Stimulated activated CD4-positive, alpha-beta T cell treated with anti-CD3 and anti-CD28 coated beads, Interleukin-1b, Interleukin-23, amount 100 ng/mL, for 24 hours (primary cell): ENCODE measurements at places on chromosomes 5 and 9.

DNA sequence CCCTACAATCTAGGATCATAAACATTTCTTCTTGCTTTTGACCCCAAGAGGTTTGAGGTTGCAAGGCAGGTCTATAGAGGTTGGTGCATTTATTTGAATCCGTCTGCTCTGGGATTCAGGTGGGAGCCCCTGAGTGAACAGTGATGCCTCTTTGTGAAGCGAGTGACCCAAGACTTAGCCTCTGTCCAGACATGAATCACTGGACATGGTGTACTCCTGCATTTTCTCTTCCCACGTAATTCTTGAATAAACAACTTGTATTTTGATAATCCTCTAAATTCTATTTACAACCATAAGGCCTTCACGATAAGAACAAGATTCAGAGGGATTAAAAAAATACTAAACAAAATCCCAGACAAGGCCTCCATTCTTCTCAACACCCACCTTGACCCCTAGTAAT, 67.5 kb upstream of the PLPP6 start:
- DNase-seq, result no peak

- DNase-seq, result no peak
Measured at GRCh38 chr5:24245821-24246220, 399.0 kb downstream of the CDH10 start.

GRCh38 chr5:171437286-171437821, 17.9 kb downstream of the FGF18 start:
- DNase-seq, result no peak

DNA sequence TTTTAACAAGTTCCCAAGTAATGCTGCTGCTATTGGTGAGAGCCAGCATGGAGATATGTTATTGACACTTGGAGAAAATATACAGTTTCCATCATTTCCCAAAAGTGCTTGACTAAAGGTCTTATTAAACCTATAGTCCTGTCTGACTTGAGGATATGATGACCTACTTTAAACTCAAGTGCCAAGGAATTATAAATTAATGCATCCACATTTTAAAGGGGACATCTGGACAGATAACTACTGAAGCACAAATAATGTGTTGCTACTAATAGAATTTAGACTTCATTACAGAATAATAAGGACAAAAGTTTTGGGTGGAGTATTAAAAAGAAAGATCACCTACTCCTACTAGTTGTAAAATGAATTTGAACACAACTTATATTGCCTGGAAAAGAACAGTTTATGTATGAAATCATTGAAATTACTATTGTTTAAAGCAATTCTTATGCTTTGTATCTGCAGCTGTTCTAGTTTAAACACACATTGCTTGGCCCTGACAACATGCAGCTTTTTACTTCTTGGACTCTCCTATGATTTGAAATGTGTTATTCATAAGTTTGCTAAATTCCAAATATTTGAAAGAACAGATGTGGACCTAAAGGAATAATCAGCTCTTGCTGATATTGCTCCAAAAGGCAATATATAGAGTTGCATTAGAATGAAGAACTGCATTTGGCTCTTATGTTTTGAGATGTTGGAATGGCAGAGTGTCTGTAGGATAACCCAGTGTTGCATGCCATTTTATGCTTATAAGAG, 73.4 kb downstream of the SGCD start:
- DNase-seq, result no peak

DNA sequence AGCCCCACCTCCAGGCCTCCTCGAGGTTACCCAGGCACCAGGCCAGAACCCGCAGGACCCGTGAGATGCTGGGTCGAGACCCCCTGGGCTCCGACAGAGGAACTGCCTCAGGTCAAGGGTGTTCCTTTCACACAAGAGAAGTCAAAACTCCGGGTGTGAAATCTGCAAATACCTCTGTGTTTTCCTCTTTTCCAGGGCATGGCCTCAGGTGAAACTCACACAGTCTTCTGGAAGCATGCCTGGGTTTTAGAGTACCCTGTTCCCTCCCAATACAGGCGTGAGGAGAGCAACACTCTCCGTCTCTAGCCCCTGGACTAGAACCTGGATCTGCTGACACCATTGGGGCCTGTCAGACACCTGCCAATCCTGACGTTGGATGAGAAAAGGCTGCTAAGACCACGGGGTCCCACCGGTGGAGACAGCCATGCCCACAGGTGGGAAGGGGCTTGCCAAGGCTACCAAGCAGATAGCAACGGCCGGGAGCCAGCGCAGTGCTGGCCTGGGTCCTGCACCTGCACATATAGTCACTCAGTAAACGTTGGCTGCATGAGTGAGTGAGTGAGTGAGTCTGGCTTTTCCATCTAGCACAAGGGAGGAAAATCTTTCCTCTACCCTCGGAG, 182.0 kb upstream of the PPP1R26 start:
- no peak for DNase-seq

- DNase-seq, result no peak
Measured at GRCh38 chr5:179618923-179619554, 4.4 kb downstream of the HNRNPH1 start.

- no peak for DNase-seq
Measured at GRCh38 chr5:95252801-95253200, 32.1 kb downstream of the MCTP1 start.

- DNase-seq, result no peak
Measured at GRCh38 chr5:79561525-79561893, 47.6 kb upstream of the HOMER1 start.

- no peak for DNase-seq
Measured at GRCh38 chr5:153659039-153659736, 168.7 kb downstream of the GRIA1 start.

GRCh38 chr5:126199467-126199866, 223.7 kb upstream of the GRAMD2B start:
- DNase-seq, result no peak

DNA sequence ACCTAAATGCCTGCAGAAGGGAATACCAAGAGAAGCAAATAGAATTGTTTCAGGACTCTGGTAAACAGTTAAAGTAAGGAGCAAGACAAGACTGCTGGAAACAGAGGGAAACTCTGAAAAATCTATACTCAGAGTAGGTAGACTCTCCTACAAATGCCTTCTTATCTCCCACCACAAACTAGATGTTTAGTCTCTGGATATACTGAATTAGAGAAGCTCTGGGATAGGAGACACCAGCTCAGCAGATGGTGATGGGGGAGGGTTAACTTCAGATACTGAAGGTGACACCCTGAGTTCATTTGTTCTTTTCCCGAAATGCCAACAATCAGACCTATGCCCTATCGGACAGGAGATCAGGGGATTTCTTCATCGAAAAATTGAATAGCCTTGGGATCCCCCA, 54.1 kb upstream of the CHD1 start:
- DNase-seq, result no peak

GRCh38 chr5:159342840-159343239, 12.6 kb upstream of the IL12B start:
- DNase-seq, result no peak

GRCh38 chr5:83026930-83027687, 50.1 kb downstream of the TMEM167A start:
- no peak for DNase-seq

- DNase-seq, result no peak
Measured at GRCh38 chr5:10533226-10533625, 30.6 kb upstream of the ANKRD33B start.

GRCh38 chr9:128636556-128637530, 19.8 kb downstream of the DYNC2I2 start:
- no peak for DNase-seq

DNA sequence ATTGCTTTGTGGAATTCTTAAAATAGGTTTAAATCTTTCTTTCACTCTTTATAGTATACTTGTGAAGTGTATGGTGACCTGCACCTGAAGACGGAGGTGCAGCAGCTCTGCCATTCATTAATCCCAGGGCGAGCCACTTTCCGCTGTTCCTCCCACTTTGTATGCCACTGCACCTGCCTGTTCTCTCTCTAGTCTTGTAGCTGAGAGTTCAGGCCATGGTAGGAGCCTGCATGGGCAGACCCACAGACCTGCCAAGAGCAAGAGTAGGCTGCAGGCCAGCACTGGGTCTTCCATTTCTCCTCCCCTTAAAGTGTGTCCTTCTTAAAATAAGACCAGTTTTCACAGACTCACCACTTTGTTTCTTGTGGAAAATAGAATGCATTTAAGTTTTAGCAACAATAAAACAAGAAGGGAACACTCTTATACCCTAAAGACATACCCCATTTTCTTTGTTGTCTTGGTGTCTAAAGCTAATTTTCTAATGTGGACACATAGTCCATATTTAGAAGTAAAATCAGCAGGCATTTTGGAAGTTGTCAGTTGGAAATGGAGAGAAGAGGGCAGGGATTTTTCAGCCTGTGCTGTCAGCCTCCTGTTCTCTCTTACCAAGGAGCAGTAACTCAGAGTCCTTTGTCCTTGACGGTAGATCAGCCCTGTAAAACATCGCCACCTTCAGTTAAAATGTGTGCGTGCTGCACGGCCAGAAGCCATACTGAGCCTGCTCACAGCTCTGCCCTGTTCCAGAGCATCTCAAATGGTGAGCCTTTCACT, 103.2 kb downstream of the SNCAIP start:
- no peak for DNase-seq

DNA sequence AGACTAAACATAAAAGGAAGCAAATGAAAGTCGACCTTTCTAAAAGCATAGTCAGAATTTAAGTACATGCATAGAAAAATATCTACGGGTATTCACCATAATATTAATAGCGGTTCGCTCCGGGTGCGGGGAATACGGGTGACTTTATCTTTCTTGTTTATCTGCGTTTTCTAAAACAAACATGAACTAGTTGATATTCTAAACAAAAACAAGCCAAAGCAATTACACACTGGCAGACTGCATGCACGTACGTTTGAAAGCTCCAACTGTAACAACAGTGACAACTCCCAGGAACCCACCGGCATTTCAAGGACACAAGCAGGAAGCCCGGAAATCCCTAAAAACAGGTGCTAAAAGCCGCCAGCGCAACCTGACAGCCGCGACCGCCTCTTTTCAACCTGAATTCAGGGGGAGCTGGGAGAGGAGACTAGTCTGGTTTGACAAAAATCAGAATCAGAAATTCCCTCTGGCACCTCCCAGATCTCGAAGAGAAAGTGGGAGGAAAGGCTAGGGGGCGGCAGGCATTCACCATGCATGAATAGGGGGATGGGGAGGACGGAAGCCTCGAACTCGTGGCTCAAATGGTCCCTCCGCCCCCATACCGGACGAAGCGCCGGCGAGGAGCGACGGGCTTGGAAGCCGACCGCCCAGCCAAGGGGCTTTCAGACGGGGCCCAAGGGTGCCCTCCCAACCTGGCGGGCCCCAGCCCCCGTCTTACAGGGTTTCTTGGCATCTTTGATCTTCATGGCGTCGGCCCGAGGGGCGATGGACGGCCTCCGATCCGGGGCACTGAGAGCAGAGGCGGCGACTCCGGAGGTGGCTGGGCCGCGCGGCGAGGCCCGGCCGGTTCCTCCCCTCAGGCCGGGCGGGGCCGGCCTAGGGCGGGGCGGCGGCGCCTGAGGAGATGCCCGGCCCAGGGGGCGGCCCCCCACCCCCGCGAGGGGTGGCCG, at the start of gene PANK3:
PANK3 (minus strand) TSS at position 831 of the 950 bp plus-strand sequence; CDS start at position 746, 85 bp downstream.
- peak; percentile 0 for DNase-seq

DNA sequence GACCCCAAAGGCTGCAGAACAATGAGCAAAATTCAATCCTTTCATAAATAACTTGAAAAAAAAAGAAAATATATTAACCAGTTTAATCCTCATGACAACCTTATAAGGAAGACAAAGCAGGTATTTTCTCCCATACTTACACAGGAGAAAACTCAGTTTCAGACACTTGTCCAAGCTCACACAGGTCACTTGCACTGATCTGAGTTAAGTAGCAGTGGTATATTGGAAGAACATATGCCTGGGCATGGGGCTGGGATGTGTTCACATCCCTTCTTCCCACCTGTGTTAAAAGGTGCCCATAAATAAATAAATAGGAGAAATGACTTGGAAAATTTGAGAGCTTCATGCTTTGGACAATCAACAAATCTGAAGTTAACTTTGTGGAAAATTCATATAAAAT, 63.5 kb upstream of the SELENOP start:
- DNase-seq, result no peak

- DNase-seq, result no peak
Measured at GRCh38 chr5:133754575-133755169, 142.3 kb upstream of the FSTL4 start.

DNA sequence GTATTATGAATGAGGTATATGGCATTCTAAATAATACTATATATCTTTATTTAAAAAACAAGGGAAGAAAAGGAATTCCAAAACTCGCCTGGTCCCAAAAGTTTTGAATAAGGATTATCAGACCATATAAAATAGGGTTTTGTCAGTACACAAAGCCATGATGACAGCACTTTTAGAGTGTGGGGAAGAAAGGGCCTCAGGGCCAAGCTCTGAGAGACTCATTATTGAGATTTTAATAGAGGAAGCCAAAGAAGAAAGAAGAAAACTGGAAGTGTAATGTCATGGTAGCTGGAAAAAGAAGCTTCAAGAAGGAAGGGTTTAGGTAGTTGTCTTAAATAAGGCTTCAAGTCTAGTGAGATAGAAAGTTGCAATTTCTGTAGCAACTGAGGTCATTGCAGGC, 53.0 kb downstream of the FCHO2 start:
- no peak for DNase-seq

DNA sequence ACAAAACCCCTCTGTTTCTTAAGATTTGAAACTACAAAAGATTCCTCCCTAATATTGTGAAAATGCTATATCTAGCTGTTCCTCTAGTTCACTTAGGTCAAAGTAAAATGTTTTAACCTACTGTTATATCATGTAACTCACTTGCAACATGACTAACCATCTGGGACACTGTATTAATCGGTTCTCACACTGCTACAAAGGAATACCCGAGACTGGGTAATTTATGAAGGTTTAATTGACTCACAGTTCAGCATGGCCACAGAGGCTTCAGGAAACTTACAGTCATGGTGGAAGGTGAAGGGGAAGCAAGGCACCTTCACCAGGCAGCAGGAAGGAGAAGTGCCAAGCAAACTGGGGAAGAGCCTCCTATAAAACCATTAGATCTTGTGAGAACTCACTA, 34.7 kb downstream of the DIMT1 start:
- no peak for DNase-seq

GRCh38 chr9:34650816-34651215, 1.2 kb upstream of the IL11RA start:
- no peak for DNase-seq

DNA sequence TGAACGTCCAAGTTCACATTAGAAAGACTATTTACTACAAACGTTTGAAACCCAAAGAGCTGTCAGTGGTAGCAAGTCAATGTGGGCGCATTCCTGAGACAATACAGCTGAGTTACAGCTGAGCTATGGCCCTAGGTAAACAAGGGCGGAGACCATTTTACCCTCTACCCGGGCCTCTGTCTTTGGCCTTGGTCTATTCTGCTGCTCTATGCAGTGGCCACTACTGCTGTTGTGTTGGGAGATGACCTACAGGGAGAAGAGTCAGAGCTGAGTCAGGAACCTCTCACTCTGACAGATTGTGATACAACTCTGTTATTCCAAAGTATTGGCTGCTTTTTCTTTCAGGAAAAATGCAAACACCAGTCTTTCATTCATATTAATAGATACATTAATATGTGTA, 700.6 kb downstream of the SEMA5A start:
- DNase-seq, result no peak

- no peak for DNase-seq
Measured at GRCh38 chr5:108295578-108296368, 86.1 kb downstream of the FBXL17 start.

DNA sequence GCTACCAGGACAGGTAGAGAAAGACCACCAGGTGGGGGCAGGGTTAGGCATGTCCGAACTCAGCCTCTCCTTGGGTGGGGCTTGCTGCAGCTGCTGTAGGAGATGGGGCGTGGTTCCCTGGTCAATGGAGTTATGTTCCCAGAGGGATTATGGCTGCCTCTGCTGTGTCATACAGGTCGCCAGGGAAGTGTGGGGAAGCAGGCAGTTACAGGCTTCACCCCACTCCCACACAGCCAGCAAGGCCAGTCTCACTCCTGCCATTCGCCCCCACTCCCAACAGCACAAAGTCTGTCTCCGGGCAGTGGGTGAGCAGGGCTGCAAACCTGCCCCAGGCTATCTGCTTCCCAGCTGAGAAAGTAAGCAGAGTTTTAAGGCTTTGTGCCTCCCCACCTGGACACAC, 20.0 kb upstream of the CEP72 start:
- no peak for DNase-seq
